ENCODE measurements at places on chromosomes 2 and 18. TPM values are rescaled to one million over a fixed set of nuclear protein-coding genes. Genes with fewer than 3 reads are reported as not detected.

- no peaks in the 10 kb centered on the region for H3K36me3 ChIP-seq
- H3K4me1 ChIP-seq = no peaks in the 10 kb centered on the region
Measured at GRCh38 chr2:95315801-95316411, 18.8 kb downstream of the KCNIP3 start.

GRCh38 chr2:24169023-24169422, 5.8 kb upstream of the FAM228A start:
- DNase-seq = peak; percentile 47
- H3K4me3 ChIP-seq = no peak overlapping the region
- peaks cover 7% of the 10 kb centered on the region for H3K27me3 ChIP-seq
- no peaks in the 10 kb centered on the region for H3K36me3 ChIP-seq
- no peaks in the 10 kb centered on the region for H3K4me1 ChIP-seq

The BOLL gene
- total RNA-seq = not detected

DNA sequence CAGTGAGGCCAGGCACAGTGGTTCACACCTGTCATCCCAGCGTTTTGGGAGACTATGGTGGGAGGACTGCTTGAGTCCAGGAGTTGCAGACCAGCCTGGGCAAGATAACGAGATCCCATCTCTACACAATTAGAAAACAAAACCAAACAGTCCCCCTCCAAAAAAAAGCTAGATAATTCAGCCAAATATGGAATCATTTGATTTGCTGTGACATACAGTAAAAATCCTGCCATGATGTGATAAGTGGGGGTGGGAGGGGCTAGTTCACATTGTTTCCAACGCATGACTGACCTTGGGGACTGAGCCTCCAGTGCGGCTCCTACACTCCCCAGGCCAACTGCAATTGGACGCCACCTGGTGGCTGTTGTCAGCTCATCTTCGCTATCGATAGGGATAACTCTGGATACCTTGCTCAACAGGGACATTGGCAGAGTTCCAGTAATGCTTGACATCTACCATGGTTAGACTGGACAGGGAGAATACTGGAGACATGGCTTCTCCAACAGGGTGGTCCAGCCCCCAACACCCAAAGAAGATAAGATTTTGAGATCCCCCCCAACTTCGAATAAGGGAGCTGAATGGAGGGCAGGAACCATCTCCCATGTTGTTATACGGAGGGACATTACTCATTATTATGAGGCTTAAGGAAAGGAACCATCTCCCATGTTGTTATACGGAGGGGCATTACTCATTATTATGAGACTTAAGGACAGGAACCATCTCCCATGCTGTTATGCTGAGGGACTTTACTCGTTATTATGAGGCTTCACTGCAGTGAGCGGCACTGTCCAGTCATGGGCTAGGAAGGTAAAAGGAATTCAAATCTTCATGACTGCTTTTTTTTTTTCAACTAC, 135.9 kb downstream of the TGIF1 start:
- DNase-seq = peak; percentile 90
- H3K27ac ChIP-seq = peak overlapping the region; percentile 84
- H3K4me3 ChIP-seq = no peak overlapping the region
- no peaks in the 10 kb centered on the region for H3K36me3 ChIP-seq
- peaks cover 36% of the 10 kb centered on the region for H3K4me1 ChIP-seq

The VWA3B gene
- total RNA-seq = not detected

GRCh38 chr2:241739651-241740050, 5.2 kb downstream of the D2HGDH start:
- peak overlapping the region; percentile 76 for H3K27ac ChIP-seq
- peak overlapping the region; percentile 64 for H3K4me3 ChIP-seq
- peaks cover 26% of the 10 kb centered on the region for H3K4me1 ChIP-seq
- H3K27me3 ChIP-seq = no peaks in the 10 kb centered on the region
- peaks cover 20% of the 10 kb centered on the region for H3K36me3 ChIP-seq

The FIGLA gene
- total RNA-seq = not detected

GRCh38 chr2:104384961-104385360, 469.0 kb upstream of the POU3F3 start:
- H3K27me3 ChIP-seq = no peaks in the 10 kb centered on the region
- no peak for DNase-seq
- no peak overlapping the region for H3K27ac ChIP-seq
- no peaks in the 10 kb centered on the region for H3K4me1 ChIP-seq
- no peak overlapping the region for H3K4me3 ChIP-seq

DNA sequence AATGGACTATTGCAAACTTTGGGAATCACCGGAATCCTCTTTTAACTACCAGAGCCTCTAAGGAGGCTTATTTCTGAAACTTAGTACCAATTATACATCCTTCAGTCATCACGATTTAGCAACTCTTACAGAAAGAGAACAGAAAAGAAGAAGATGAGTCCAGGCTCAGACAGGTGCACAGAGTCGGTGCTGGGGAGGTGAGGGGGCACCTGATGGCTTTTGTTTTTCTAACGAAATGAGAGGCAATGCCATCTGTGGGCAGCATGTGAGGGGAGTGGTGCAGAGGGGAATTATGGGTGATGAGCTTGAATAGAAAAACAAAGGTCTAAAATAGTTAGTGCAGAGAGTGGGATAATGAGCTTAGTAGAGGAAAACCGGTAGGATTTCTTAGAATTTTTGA, 522.6 kb downstream of the CMPK2 start:
- no peak overlapping the region for H3K4me3 ChIP-seq
- H3K27me3 ChIP-seq = no peaks in the 10 kb centered on the region
- H3K4me1 ChIP-seq = no peaks in the 10 kb centered on the region

The HSBP1L1 gene
- 6.8 TPM for total RNA-seq

The SNRNP200 gene
- 197 TPM for total RNA-seq

- H3K4me1 ChIP-seq = no peaks in the 10 kb centered on the region
- H3K27me3 ChIP-seq = no peaks in the 10 kb centered on the region
- H3K36me3 ChIP-seq = peaks cover 9% of the 10 kb centered on the region
- H3K27ac ChIP-seq = no peak overlapping the region
Measured at GRCh38 chr2:45505138-45505537, 105.9 kb downstream of the SRBD1 start.

The SLC8A1 gene
- 3.4 TPM for total RNA-seq

DNA sequence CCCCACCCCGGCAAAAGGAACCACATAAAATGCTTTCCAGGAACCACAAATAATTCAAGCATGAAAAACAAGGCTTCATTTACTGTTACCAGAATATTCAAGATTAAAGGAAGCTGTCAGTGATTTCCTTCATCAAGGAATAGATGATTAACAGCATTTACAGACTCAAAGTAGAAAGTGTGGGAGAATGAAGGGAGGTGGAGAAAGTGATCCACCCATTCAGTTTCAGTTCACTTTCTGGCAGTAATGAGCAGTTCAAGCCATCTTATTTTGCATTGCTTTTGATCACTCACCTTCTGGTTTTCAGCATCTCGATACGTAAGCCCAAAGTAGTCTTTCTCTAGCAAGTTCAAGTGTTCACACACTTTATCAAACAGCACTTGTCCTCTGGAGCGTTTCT, 99.0 kb downstream of the EPB41L3 start:
- H3K27ac ChIP-seq = no peak overlapping the region
- H3K36me3 ChIP-seq = no peaks in the 10 kb centered on the region
- peaks cover 4% of the 10 kb centered on the region for H3K27me3 ChIP-seq

DNA sequence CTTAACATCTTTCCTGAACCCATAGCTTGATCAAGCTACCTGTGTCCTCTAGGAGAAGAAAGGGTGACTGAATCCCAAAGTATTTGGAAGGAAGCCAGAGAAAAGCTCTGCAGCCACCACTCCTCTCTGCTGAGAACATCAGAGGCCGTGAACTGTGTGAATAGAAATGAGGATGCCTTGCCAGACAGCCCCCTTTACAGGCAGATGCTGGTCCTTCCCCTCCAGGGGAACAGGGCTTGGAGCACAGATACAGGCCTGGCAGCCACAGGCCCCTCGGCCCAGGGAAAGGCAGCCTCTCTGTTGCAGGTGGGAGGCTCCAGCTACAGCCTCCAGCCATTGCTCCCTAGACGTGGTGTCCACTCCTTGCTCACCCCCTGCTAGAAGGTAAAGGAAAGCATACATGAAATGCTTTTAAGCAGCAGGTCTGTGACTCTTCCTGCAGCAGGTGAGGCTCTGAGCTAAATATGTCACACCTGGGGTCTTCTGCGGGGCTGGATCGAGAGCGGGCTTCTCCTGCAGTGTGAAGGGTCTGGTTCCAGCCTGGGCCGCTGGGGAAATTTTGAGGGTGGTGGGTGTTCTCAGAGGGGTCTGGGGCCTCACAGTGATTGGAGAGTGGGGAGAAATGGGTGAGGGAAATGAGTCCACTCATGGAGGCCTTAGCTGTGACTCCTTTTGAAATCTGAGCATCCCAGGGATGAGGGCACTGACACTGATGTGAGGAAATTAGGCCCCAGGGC, 234.0 kb downstream of the KLHL29 start:
- H3K4me1 ChIP-seq = peaks cover 6% of the 10 kb centered on the region
- no peaks in the 10 kb centered on the region for H3K36me3 ChIP-seq
- no peak for DNase-seq
- H3K27me3 ChIP-seq = peaks cover 2% of the 10 kb centered on the region
- no peak overlapping the region for H3K4me3 ChIP-seq

The CRYGC gene
- total RNA-seq = not detected

The B3GNT7 gene
- total RNA-seq = not detected

- peaks cover 34% of the 10 kb centered on the region for H3K27me3 ChIP-seq
- peaks cover 10% of the 10 kb centered on the region for H3K4me1 ChIP-seq
- DNase-seq = peak; percentile 66
- H3K27ac ChIP-seq = peak within 1 kb of the TSS; percentile 60
- H3K4me3 ChIP-seq = peak within 1 kb of the TSS; percentile 86
- peaks cover 1% of the 10 kb centered on the region for H3K36me3 ChIP-seq
Measured at GRCh38 chr18:6414723-6415417, at the start of gene L3MBTL4. L3MBTL4 (minus strand) TSS chr18:6414911; CDS start chr18:6311625, 103,286 bp downstream.

DNA sequence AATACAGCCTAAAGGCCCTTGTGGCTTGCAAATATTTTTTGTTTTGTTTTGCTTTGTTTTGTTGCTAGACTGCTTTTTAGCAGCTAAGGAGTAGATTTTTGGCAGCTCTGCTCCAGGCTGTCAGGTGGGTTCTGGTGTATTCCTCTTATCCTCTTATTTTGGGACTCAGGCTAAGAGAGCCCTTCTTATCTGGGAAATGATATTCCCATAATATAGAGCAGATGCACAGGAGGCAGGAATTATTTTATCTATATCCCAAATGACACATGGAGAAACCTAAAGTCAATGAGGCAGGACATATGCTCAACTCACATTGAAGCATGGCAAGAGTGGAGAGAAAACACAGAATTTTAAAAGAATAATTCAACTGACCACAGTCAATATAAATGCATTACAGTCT, 369.6 kb downstream of the RIT2 start:
- DNase-seq = no peak
- no peak overlapping the region for H3K4me3 ChIP-seq
- no peaks in the 10 kb centered on the region for H3K27me3 ChIP-seq
- H3K4me1 ChIP-seq = no peaks in the 10 kb centered on the region
- no peaks in the 10 kb centered on the region for H3K36me3 ChIP-seq

DNA sequence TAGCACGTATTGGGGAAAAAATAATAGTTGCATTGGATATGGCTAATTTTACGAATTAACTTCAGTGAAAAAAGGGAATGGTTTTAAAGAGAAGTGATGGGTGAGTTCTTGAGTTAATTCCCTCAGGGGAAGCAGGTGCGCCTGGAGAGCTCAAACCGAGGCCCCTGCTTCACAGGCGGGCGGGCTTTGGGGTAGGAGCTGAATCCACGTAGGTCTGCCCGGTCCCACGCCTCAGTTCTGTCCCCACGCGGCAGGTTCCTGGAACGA, 44.1 kb downstream of the GORASP2 start:
- no peak for DNase-seq
- no peaks in the 10 kb centered on the region for H3K36me3 ChIP-seq
- peaks cover 3% of the 10 kb centered on the region for H3K27me3 ChIP-seq

GRCh38 chr2:205287316-205287715, 395.0 kb upstream of the NRP2 start:
- H3K27me3 ChIP-seq = no peaks in the 10 kb centered on the region
- H3K36me3 ChIP-seq = no peaks in the 10 kb centered on the region
- no peaks in the 10 kb centered on the region for H3K4me1 ChIP-seq
- no peak overlapping the region for H3K4me3 ChIP-seq

DNA sequence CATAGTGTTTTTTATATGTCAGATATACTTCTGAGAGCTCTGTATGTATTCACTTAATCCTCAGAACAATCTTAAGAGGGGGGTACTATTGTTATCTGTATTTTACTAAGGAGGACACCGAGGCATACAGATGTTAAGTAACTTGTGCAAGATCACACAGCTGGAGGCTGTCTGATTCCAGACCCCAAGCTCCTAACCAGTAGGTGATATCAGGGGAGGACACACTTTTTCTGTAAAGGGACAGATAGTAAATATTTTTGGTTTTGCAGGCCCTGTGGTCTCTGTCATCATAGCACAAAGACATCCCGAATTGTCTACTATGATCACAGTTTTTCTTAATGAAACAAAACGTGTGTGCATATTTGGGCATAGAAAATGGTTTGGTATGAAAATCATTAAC, 143.7 kb downstream of the LAMA3 start:
- peaks cover 15% of the 10 kb centered on the region for H3K4me1 ChIP-seq
- H3K27ac ChIP-seq = no peak overlapping the region
- no peak overlapping the region for H3K4me3 ChIP-seq
- no peak for DNase-seq
- H3K27me3 ChIP-seq = no peaks in the 10 kb centered on the region

DNA sequence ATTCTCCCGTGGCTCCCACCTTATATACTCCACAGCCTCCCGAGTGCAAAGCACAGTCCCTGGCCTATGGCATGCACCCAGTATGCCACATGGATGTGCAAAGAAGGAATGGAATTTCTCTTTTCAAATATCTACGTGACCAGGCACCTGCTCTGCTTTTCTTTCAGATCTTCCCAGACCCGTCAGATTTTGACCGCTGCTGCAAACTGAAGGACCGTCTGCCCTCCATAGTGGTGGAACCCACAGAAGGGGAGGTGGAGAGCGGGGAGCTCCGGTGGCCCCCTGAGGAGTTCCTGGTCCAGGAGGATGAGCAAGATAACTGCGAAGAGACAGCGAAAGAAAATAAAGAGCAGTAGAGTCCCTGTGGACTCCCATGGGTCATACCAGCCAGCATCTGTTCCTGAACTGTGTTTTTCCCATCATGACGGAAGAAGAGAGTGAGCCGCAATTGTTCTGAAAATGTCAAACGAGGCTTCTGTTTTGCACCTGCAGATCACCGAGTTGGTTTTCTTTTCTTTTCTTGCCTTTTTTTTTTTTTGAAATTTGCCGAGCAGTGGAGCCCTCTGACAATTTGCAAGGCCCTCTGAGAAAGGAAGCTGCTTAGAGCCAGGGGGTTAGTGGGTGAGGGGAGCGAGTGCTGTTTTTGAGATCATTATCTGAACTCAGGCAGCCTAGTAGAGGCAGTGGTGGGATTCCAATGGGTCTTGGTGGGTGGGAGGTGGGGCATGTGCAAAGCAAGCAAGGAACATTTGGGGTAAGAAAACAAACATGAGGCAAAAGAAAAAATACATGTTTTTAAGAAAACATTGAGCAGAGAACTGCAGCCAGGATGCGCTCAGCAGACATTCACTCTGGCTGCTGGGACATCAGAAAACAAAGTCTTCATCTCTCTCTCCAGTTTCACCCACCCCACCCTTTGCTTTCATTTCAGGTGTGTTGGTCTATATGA, 26.2 kb downstream of the LBH start:
- peaks cover 79% of the 10 kb centered on the region for H3K4me1 ChIP-seq
- no peaks in the 10 kb centered on the region for H3K27me3 ChIP-seq
- peak overlapping the region; percentile 86 for H3K27ac ChIP-seq
- H3K36me3 ChIP-seq = peaks cover 87% of the 10 kb centered on the region

The TNP1 gene
- total RNA-seq = not detected

The EFR3B gene
- 0.12 TPM for total RNA-seq

- peak; percentile 79 for DNase-seq
- peaks cover 99% of the 10 kb centered on the region for H3K4me1 ChIP-seq
- no peaks in the 10 kb centered on the region for H3K27me3 ChIP-seq
- H3K4me3 ChIP-seq = peak overlapping the region; percentile 61
- H3K27ac ChIP-seq = peak overlapping the region; percentile 88
Measured at GRCh38 chr2:98479959-98480524, 35.4 kb downstream of the INPP4A start.

The FSIP2 gene
- total RNA-seq = 0.21 TPM
